Activated CD4-positive, alpha-beta T cell treated with anti-CD3 and anti-CD28 coated beads for 48 hours (primary cell): ENCODE measurements at places on chromosomes 7 and 10.
A peak's percentile ranks its signal among the peaks of the same experiment; 100 is the strongest.

DNA sequence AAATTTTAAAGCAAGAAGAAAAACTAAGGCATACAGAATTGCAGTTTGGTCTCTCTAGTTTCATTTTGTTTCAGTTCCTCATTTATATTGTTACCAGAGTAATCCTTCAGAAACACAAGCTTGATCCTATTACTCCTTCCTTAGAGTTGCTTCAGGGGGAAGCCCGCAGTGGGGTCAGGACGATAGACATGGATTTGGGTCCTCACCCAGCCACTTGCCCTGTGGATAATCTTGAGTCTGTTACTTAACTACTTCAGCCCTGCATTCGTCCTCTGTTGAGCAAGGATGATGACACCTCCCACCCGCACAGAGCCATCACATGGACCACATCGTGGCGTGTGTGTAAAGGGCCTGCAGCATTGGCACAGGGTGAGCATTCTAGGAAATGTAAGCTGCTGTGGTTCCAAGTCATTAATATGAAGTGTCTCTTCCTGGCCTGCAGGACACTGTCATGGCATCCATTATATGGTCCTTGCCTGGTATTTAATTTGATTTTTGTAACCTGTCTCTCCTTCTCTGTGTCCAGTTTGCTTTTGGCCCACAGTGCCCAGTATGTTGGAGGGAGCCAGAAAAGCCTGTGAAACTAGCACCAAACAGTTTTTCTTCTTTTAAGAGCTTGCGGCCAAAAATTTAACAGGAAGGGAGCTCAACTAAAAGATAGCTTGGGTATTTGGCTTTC lies 111.2 kb downstream of the EEPD1 start:
- DNase-seq: no peak

DNA sequence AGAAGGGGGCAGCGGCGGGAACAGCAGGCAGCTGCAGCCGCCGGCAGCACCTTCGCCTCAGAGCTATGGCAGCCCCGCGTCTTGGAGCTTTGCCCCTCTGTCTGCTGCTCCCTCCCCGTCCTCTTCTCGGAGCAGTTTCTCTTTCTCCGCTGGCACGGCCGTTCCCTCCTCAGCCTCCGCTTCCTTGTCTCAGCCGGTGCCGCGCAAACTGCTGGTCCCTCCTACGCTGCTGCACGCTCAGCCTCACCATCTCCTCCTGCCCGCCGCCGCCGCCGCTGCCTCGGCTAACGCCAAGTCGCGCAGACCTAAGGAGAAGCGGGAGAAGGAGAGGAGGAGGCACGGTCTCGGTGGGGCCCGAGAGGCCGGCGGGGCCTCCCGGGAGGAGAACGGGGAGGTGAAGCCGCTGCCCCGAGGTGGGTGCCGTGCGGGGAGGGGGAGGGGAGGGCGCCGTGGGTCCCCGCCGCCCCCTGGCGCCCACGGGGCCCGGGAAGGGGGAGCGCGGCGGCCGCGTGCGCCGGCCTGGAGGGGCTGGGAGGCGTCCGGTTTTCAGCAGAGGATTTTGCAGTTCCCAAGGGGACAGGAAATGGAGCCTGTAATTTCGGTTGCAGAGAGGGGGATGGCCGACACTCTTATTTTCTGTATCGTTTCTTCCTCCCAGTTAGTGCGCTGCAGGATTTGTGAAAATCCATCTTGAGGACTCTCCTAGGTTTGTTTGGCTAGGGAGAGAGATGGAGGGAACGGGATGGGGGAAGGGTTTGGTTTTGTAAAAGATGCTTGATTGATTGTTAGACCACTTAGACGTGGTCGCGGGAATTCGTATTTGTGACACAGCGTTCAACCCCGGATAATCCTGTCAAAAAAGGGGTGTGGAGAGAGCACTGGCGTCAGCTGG lies 630 bp downstream of the RSBN1L start:
- DNase-seq: peak; percentile 75

- no peak for DNase-seq
These were observed 45.8 kb downstream of the GLCCI1 start for GRCh38 chr7:8014399-8014798.

DNA sequence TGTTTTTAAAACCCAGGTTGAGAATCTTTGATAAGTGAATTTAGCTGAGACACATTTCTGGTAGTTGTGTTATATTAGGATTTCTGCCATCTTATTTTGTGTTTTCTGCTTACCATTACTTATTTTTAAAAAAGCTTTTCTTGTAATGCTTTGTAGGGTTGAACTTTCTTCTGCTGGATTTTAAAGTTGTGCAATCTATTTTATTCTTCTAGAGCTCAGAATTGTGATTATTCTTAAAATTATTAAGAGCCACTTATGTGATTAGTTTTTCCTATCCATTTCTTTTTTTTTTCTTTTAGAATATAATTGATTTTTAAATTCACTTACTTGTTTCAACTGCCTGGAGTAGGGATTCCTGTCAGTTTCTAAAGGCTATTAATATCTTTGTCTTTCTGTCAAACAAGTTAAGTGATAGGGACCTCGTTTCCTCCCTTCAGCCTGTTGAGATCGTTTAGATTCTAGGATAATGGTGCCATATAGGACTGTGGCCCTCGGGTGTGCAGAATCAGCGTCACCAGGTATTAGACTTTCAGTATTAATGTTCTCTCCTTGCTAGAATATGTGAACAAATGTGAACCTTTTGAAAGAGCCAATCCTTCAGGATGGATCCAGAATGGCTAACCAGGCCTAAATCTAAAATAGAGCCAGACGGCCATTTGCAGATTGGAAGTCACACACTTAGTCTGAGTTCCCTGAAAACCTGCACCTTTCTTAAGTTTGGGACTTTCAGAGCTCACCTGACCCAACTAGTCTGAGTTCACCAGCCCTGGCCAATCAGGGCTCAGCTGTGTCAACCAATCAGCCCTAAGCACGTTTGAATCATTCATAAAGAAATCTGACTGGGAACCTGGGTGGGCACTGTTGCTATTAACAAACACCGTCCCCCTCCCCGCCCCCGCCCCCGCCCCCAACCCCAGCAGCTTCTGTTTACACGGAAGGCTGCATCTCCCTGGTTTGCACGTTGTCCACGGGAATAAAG lies 26.2 kb downstream of the CUX1 start:
- no peak for DNase-seq

DNA sequence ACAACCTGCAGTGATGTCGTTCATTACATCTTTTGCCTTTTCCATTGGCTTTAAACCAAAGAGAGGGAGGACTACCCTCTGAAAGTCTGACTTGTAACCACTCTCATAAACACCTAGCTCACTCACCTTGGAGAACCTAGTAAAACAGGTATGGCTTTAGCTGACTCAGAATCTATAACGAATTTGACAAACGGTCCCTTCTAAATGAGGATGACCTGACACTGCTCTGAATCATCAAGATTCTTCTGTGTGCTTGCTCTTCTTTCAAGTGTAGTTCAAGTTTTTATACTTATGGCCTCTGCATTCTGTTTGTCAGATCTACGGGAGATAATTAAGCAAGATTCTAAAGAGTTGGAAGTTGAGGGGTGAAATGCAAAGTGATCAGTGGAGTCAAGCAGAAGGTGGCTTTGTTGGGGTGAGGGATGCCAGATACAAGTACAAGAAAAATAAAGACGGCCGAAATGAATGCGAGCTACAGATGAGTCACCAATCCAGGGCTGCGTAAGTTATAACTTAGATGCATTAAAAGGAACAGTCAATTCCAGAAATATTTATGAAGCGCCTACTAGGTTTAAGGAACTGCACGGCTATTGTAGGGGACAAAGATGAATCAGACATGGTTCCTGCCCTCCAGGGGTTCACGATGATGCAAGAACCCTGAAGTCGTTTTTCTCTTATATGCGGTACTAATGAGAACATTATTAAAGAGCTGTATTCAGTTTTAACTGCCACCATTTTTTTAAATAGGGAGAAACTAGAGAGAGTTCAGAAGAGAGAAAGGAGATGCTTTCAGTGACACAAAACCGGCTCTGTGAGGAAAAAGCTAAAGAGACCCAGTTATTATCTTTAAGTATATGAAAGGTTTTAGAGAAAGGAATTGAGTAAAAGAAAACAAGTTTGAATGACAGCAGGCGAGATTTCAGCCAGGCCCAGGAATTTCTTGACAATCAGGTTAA lies 6.5 kb downstream of the HIPK2 start:
- DNase-seq: no peak

GRCh38 chr10:36057180-36057579 lies 415.1 kb upstream of the FZD8 start:
- no peak for DNase-seq

- no peak for DNase-seq
These were observed 133.6 kb upstream of the PRKCQ start for GRCh38 chr10:6713716-6714115.

- DNase-seq: no peak
These were observed 63.9 kb upstream of the CACNA2D1 start for GRCh38 chr7:82507365-82507975.

- DNase-seq: no peak
These were observed 255.7 kb downstream of the PTEN start for GRCh38 chr10:88119160-88119559.

DNA sequence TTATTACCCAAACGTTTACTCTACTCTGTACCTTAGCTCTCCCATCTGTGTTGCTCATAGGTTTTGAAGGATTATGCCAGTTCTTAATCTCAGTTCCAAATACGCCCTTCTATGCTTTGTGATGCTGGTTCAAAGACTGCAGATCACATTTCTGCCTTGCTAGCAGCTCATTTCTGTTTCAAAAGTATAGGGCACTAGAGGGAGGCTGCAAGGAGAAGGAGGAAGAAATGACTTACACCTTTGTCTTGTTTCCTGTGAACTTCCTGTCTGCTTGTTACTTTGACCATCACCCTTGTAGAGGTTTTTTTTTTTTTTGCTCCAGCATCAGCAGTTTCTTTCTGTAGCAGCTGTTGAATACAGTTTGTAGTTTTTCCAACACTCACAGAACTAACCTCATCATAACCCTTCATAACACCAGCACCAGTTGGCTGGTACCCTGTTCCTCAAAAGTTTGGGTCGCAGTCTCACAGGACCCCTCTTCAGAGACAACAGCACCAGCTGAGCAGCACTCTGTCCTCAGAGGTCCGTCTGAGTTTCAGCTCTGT lies 16.5 kb downstream of the SLK start:
- DNase-seq: no peak

GRCh38 chr7:29194206-29194593 lies 375 bp upstream of the CHN2 start:
- peak; percentile 10 for DNase-seq

DNA sequence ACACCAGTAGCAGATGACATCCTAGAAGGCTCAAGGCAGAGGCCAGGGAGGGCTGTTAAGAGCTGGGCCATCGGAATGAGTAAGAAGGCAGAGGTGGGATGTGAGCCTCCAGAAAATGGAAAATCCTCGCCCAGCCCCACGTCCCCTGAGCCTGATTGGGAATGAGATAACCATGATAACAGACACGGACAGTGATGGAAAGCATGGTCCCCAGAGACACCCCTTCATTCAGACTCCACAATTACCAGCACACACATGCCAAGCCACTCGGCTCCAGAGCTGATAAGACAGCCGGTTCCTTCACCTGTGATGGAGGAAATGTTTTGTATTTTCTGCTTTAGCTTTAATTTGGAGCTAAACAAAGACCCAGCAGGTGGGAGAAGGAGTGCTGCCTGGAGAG lies 106.0 kb downstream of the GRID1 start:
- no peak for DNase-seq

DNA sequence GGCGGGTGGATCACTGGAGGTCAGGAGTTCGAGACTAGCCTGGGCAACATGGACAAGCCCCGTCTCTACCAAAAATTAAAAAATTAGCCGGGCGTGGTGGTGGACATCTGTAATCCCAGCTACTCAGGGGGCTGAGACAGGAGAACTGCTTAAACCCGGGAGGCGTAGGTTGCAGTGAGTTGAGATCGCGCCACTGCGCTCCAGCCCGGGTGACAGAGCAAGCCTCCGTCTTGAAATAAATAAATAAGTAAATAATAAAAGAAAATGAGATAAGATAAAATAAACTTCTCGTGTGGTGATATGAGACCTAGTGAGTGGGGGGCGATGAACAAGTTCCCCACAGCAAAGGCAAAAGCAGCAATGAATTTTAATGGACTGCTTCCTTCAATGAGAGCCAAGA lies 33.6 kb upstream of the LMTK2 start:
- no peak for DNase-seq

DNA sequence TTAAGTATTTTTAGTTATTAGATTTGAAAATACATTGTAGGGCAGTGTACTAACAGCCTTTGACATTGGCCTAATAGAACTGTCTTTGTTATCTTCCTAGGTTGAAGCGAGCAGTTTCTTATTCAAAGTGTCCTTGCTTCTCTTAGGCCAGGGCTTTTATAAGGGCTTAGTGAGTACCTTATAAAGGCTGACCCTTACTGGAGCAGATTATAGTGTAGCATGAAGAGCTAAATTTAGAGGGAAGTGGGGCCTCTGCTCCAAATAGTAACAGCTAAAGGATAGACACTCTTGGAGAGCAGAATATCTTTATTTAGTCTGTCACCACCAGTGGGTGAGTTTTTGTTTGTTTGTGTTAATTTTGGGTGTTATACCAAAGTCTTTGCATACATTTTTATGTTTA lies 15.9 kb downstream of the BZW2 start:
- no peak for DNase-seq

- DNase-seq: peak; percentile 5
These were observed 31.4 kb downstream of the ANK3 start for GRCh38 chr10:60358282-60358681.

DNA sequence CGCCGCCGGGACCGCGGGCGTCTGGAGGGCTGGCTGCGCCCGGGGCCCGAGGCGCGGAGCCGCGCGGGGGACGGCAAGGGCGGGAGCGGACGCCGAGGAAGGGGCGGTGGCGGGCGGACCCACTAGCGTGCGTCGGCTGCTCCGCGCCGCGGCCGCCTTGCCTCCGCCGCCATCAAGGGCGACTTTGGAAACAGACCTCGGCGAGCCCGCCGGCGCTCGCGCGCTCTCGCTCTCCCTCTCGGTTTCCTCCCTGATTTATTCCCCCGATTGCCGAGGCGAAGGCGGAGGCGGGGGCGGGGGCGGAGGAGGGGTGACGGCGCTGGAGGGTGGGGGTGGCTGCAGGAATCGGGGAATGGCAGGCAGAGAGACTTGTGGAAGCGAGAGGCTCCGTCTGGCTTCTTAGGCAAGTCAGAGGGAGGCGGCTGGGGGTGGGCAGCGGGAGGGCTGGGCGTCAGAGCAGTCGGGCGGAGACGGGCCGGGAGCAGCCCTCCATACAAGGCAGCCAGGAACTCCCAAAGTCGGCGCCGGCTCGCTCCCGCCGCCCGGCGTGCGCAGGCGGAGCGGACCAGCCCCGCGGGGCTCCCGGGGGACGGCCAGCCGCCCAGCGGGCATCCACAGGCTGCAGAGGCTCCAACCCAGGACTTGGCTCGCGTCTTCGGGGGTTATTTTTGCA lies at the start of gene CACNA2D1:
Gene CACNA2D1 (minus strand): TSS at position 231 of the 673 bp plus-strand sequence.
- DNase-seq: peak; percentile 4

- peak; percentile 2 for DNase-seq
These were observed 7.5 kb downstream of the MYO1G start for GRCh38 chr7:44971188-44971901.

- DNase-seq: no peak
These were observed 148.4 kb upstream of the LRGUK start for GRCh38 chr7:133978502-133979295.

DNA sequence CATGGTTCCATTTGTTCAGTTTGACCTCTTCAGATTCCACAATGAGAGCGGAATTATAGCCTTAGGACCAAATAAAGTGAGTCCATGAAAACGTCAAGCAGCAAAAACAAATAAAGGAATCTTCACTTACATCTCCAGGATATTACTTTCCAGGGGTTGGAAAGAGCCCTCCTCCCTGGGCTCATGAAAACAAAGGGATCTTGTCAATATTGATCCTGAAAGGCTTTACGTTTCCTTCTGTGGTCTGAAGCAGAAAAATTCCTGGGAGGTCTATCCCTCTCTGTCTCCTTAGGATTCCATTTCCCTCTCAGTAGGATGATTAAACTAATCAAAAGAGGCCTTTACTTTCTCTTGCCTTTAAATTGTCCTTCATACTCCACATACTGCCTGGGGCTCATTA lies 293.5 kb downstream of the GPAM start:
- no peak for DNase-seq
